ENCODE measurements at places on chromosomes 6 and 20. TPM values are rescaled to one million over a fixed set of nuclear protein-coding genes. Genes with fewer than 3 reads are reported as not detected.

The PI16 gene
- total RNA-seq: under 0.01 TPM

The MUCL3 gene
- total RNA-seq: not detected

The KIF16B gene
- total RNA-seq: 10.6 TPM

The KIAA0408 gene
- total RNA-seq: not detected

The HMGCLL1 gene
- total RNA-seq: 0.07 TPM

The RBBP9 gene
- 13.6 TPM for total RNA-seq

The PCK1 gene
- total RNA-seq: not detected

The TUBE1 gene
- 14.6 TPM for total RNA-seq

DNA sequence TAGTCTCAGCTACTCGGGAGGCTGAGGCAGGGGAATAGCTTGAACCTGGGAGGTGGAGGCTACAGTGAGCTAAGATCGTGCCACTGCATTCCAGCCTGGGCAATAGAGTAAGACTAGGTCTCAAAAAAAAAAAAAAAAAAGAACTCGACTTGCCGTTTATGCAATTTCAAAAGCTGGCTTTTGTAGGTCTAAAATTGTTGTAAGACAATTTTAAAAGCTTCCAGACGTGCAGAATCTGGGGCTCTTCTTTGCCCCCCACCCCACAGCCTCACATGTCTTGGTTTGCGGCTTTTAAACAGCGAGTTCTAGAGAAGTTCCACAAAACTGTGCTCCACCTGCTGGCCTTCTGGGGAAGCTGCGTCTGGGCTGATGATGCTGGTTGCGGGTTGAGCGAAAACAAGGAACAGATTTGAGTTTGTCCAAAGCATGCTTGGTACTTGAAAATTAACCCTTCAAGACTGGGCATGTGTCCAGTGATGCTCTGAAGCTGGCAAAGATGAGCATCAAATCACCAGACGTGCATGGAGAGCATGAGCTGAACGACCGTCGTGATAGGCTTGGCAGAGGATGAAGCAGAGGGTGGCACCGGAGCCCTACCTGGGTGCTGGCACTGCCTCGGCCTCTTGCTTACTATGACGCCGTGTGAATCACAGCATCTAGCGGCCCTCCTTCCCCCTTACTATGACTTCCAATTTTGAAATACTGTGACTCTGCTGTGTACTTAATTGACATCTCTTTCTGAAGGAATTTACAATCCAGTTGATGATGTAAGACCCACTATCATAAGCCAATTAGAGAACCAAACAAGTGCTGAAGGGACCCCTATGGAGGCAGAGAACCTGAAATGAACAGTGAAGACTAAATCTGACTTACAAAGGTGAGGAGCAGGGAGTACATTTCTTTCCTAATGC lies 171.4 kb downstream of the GMPR start:
- peak; percentile 11 for DNase-seq

GRCh38 chr6:5143634-5144311 lies 58.6 kb downstream of the PPP1R3G start:
- peak; percentile 46 for DNase-seq

- no peak for DNase-seq
These were observed 109.0 kb upstream of the TRAF3IP2 start for GRCh38 chr6:111714416-111715270.

GRCh38 chr20:33423141-33423834 lies 20.3 kb downstream of the SNTA1 start:
- DNase-seq: no peak

DNA sequence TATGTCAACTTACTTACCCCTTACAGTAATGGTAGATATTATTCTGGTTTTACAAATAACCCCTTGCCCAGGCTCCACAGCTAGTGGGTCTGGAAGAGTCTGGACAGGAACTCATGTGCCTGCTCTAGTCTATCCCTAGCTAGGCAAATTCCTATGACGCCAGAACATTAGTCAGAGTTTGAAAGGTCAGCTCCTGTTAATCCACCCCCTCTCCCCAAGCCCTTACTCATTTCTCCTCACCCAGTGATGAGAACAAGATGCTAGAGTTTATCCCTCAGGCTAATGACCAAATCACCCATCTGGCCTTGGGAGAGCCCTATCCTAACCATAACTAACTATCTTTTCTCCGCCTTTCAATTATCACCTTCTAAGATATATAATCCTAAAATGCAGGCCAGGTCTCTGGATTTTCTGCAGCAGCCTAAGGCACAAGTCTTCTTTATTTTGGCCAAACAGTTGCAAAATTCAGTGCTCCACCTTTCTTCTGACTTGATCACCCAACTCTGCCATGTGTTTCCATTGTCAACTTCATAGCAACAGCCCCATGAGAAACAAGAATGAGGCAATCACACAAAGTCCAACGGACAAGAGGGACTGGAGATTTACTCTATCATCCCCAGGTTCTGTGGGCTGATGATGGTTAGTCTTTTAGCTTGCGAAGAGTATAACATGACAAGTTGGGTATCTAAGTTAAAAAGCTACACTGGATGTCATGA lies 113.3 kb downstream of the TASP1 start:
- DNase-seq: no peak

GRCh38 chr6:14972379-14973067 lies 273.3 kb upstream of the JARID2 start:
- DNase-seq: no peak

GRCh38 chr20:12883507-12883885 lies 125.3 kb upstream of the SPTLC3 start:
- no peak for DNase-seq

DNA sequence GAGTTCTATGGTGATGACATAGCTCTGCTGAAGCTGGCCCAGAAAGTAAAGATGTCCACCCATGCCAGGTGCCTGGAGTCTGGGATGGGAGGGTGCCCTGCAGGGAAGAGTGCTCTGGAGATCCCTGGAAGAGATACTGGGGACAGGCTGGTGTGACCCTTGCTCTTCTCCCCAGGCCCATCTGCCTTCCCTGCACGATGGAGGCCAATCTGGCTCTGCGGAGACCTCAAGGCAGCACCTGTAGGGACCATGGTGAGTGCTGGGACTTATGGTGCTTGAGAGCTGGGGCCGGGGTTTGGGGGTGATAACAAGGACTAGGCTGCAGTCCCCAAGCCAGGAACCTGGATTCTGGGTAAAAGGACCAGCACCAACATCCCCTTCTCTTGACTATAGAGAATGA lies 2.2 kb upstream of the CFB start:
- DNase-seq: no peak

DNA sequence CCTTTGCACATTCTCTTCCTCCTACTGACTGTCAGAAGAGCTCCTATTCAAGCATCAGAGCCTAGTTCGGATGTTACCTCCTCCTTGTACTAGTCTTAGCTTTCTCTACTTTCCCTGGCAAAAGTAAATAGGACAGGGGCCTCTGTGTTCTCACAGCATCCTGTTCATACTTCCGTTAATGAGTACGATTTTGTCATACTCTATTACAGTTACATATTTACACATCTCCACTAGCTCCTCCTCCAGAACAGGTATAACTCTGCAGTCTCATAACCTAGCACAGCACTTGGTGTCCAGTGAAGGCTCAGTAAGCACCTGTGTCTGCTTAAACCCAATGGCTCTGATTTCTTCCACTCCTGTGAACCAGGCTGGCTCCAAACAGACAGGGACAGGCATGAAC lies 7.0 kb downstream of the ELMO2 start:
- no peak for DNase-seq

- no peak for DNase-seq
These were observed 34.1 kb downstream of the ERMARD start for GRCh38 chr6:169785566-169785965.

DNA sequence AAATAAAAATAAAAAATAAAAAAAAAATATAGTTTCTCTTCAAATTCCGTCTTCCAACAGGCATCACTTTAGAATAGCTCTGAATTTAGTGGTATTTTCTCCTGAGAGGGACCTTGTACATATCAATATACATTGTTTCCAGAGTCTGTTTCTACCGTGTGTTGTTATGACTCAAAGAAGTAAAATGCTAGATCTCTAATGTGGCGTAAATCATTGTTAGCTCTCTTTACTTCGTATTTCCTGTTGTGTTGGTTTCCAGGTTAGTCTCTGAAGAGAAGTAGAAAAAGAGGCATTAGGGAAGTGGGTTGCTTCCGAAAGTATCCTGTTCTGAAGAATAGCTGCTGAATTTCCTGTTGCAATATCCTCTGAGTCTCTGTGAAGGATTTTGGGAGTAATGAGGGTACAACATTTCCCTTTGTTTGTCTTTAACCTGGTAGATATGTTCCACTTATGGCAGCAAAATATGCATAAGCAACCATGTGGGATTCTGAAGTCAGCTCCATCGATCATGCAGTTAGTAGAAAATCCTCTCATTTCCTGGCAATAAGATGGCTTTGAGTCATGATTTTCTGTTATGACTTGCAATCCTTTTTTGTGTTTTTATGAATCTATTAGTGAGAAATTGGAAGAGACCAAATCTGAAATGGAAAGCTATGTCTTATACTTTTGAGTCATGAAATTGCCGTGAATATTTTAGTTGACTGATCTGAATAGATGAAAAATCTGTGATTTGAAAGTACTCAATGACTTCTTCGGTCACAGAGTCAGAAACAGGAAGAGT lies 42.0 kb upstream of the MCHR2 start:
- DNase-seq: no peak

- no peak for DNase-seq
These were observed 14.8 kb upstream of the NPEPL1 start for GRCh38 chr20:58677808-58678207.

GRCh38 chr6:10838794-10839333 lies 525 bp upstream of the MAK start:
- no peak for DNase-seq

- no peak for DNase-seq
These were observed 155.0 kb upstream of the SNX9 start for GRCh38 chr6:157668009-157668401.

DNA sequence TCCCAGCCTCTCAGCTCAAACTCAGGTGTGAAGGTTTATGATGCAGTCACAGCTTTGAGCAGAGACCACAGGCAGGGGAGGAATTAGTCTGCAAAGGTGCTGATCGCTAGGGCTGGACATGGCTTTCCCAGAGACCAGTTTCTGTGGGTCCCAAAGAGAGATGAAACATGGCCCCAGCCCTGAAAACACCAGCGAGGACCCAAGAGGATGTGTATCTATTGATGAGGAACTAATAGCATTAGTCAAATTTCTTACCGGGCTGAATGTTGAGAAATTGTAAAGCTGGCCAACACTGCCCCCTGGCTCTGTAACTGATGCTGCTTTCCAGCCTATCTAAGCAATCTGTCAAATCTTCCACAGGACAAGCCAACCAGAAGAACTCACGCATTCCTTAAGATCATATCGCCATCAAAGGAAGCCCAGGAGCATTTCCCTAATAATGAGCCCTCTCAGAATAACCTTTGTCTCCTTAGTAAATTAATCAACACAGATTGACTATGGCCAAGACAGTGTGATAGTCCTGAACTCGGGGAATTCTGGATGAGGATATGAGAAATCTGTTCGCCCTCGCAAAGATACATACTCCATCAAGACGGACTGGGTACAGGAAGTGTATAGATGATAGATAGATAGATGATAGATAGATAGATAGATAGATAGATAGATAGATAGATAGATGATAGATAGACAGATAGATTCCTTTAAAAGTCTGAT lies 7.8 kb upstream of the ACSS1 start:
- DNase-seq: peak; percentile 13

- no peak for DNase-seq
These were observed 23.0 kb downstream of the ZSCAN31 start for GRCh38 chr6:28312939-28313338.

GRCh38 chr6:160781298-160781697 lies 79.3 kb downstream of the PLG start:
- no peak for DNase-seq

- no peak for DNase-seq
These were observed 1.1 kb upstream of the BEND6 start for GRCh38 chr6:56953597-56954402.

DNA sequence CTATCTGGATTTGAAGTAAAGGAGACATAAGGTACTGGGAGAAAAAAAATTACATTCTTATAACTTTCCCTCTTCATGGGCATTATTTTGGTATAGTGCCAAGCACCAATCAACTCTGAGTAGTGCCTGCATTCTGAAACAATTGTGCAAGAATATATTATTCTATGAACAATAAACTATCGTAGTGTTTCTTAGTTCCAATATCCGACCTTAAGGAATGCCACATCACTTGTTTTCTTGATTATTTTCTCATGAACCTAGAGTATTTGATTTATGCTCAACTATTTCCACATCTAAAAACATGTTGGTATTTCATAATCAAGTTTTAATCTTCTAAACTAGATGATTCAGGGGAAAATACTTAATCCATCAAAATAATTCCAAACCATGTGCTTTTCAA lies 294.4 kb upstream of the TBX18 start:
- no peak for DNase-seq

DNA sequence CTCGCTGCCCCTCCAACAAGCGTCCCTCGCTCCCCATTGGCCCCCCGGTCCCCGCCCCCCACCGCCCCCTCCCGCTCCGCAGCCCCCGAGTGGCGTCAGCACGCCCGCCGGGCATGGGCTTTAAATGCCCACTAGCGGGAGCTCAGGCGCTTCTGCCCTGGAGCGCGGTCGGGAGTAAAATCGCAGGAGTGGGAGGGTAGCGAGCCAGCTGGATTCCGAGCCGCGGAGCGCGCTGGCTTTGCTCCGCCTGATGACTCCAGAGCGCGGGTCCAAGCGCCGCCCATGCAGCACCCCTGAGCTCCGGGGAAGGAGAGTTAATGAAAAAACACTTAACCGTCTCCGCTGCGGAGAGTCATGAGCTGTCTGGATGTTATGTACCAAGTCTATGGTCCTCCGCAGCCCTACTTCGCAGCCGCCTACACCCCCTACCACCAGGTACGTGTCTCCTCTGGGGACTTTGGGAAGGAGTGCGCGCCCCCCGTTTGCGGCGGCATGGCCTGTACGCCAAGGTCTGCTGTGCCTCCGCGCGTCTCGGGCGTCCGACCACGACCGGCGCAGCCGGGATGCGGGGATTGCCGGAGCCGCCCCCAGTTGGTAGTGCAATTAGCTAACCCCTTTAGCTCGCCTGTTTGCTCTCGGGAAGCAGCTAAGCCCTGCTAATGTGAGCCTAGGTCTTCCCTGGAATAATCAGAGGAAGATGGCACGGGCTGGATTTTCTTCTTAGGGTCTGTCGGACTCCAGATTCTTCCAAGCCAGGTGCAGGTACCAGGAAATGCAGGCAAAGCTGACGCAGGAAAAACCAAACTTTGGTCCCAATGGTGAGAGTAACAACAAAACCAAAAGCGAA lies at the start of gene VGLL2:
TSS of gene VGLL2 (plus strand) at position 149 of the 847 bp plus-strand sequence. CDS start at position 355, 206 bp downstream.
- DNase-seq: peak; percentile 4

GRCh38 chr6:120354452-120355098 lies 979.7 kb downstream of the TBC1D32 start:
- no peak for DNase-seq

DNA sequence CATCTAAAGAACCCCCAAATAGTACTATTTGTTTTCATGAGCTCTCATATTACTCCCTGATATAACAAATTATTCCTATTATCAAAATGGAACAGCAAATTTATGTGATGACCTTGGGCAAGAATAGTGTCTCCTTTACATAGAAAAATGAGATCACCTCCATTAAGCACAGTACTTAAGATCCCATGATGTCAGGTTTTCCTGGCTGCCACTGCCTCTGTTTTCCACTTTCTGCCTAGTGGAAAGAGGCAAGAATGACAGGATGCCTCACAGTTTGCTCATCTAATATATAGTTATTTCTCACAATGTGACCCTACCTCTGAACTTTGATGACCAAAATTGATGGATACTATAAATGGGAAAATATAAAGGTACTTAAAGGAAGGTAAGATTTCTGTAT lies 260.1 kb upstream of the SGK1 start:
- DNase-seq: no peak

- no peak for DNase-seq
These were observed 4.2 kb upstream of the HIVEP1 start for GRCh38 chr6:12007887-12008286.

GRCh38 chr20:19320005-19320404 lies 107.6 kb downstream of the SLC24A3 start:
- DNase-seq: no peak
